ENCODE measurements at places on chromosomes 13 and 19. TPM values are rescaled to one million over a fixed set of nuclear protein-coding genes. Genes with fewer than 3 reads are reported as not detected.

The OBI1 gene
- total RNA-seq, result 10.1 TPM

The LRRC63 gene
- 0.33 TPM for total RNA-seq

The IGFL1 gene
- not detected for total RNA-seq

The POLD1 gene
- 16.0 TPM for total RNA-seq

The SBSN gene
- not detected for total RNA-seq

The ANGPTL8 gene
- 0.44 TPM for total RNA-seq

The MEIS3 gene
- total RNA-seq, result 17.1 TPM

The C19orf18 gene
- total RNA-seq, result 0.80 TPM

The ZNF506 gene
- 35.2 TPM for total RNA-seq

The ITGBL1 gene
- total RNA-seq, result 18.6 TPM

The MEIOSIN gene
- total RNA-seq, result not detected

The HCN2 gene
- total RNA-seq, result under 0.01 TPM

The SPTBN4 gene
- total RNA-seq, result 1.6 TPM

The FBN3 gene
- not detected for total RNA-seq

The OR4F17 gene
- not detected for total RNA-seq

The CYP4F3 gene
- 0.16 TPM for total RNA-seq

The GPC6 gene
- total RNA-seq, result 44.0 TPM

The ZNF813 gene
- total RNA-seq, result 3.4 TPM

The F2RL3 gene
- 27.5 TPM for total RNA-seq

The AMER2 gene
- not detected for total RNA-seq

The MISP3 gene
- total RNA-seq, result 4.6 TPM

The MCEMP1 gene
- total RNA-seq, result 1.0 TPM

The CEACAM8 gene
- total RNA-seq, result not detected

The KIR3DL2 gene
- not detected for total RNA-seq

The ZNF763 gene
- total RNA-seq, result 6.9 TPM

The ZNF738 gene
- 8.8 TPM for total RNA-seq

The SLC8A2 gene
- total RNA-seq, result 0.29 TPM

All from breast epithelium (tissue), 4 donors.